ENCODE measurements at places on chromosomes 16 and 17.

- DNase-seq = no peak
Measured at GRCh38 chr17:20784100-20784665, 204.7 kb downstream of the CDRT15L2 start.

DNA sequence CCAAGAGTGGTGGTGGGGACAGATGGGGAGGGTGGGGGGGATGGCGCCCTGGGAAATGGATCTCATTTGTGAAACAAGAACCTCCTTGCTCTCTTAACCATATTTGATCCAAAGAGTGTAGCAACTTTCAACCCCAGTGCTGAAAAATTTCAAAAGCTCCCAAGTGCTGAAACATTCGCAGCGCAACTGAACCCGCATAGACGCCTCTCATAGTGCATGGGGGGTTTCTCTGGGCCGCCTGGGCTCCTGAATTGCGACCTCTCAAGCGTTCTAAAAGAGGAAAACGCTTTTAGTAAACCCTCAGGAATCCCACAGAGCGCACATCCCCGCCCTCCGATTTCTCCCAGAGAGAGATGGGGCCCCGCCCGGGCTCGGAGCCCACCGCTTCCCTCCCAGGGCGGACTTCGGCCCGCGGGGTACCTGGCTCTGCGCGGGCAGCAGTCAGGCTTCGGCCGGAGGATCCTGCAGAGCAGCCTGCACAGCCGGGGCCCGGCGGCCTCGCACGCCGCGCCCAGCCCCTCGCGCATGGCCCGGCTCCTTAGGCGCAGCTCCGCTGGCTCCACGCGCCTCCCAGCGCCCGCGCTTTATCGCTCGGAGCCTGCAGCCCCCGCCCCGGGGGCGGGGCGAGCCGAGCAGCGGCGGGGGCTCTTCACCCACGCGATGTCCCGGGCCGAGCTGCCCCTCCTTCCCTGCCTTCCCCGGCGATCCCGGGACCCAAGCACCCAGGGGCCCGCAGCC is 7.0 kb downstream of the NOS2 start:
- DNase-seq = no peak

- no peak for DNase-seq
Measured at GRCh38 chr17:72937707-72938106, 154.8 kb downstream of the SLC39A11 start.

DNA sequence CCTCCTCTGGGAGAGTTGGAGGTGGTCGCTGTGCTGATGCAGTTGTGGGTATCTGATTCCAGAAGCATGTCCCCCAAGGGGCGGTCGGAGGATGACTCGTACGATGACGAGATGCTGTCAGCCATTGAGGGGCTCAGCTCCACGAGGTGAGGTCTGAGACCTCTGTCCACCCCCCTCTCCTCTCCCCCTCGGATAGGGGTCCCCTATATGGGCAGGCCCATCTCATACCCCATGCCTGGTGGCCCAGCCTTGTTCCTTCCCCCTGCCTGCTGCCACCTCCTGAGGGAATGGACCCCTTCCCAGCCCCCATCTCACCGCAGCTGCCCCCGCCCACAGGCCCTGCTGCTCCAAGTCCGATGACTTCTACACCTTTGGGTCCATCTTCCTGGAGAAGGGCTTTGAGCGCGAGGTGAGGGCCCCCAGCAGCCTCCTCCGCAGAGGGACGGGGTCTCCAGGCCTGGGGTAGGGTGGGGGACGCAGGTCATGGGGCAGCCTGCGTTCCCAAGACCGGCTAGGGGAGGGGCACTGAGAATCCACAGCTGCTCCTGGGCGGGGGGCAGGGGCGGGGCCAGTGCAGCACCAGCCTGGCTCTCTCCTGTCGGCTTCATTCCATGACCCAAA is 39.2 kb downstream of the ADCY7 start:
- no peak for DNase-seq

GRCh38 chr17:17545031-17545820 is 46.3 kb downstream of the PEMT start:
- DNase-seq = no peak

- DNase-seq = no peak
Measured at GRCh38 chr17:8894673-8895578, 27.5 kb upstream of the PIK3R6 start.

DNA sequence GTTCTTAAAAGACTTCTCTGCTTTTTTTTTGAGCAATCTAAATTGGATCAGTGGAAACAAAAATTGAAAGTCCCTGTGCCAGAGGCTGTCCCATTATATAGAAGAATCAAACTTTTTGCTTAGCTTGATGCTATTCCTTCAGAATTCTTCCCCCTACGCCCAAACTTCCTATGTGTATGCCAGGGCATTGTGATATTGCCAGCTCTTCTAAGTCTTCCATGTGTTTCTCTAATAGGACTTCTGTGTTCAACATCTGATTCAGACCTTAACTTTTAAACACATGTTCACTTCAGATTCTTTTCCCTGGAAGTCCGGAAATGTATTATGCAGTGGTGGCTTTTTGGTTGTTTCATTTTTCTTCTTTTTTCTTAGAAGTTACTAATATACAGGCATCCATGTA is 18.7 kb downstream of the PTRH2 start:
- no peak for DNase-seq

GRCh38 chr17:68909066-68909465 is 46.1 kb downstream of the ABCA8 start:
- no peak for DNase-seq

DNA sequence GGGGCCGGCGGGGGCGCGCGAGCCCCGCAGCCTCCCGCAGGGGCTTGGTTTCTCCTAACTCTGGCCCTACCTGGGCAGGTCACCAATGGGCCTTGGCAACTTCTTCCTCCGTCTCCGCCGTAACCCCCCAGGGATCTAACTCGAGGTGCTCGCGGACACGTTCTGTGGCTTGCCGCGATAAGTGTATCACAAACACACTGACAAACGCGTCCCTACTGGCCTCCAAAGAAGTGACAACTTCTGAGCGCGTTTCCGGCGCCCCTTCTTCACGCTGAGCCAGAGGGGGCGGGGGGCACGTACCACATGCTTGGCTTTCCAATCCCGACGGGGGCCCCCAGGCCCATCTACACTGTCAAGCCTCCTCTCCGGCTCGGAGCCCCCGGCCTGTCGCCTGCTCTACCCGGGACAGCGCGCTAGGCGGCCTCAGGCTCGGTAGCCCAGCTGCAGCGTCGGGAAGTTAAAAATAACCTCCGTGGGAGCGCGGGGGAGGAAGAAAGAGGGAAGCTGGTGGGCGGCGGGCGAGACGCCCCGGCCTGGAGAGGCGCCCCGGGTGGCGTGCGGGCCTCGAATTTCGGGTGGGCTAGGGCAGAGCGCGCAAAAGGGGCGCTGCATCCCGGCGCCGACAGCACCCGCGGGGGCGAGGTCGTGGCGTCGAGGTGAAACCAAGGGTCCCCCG is 725 bp upstream of the SPHK1 start:
- no peak for DNase-seq

DNA sequence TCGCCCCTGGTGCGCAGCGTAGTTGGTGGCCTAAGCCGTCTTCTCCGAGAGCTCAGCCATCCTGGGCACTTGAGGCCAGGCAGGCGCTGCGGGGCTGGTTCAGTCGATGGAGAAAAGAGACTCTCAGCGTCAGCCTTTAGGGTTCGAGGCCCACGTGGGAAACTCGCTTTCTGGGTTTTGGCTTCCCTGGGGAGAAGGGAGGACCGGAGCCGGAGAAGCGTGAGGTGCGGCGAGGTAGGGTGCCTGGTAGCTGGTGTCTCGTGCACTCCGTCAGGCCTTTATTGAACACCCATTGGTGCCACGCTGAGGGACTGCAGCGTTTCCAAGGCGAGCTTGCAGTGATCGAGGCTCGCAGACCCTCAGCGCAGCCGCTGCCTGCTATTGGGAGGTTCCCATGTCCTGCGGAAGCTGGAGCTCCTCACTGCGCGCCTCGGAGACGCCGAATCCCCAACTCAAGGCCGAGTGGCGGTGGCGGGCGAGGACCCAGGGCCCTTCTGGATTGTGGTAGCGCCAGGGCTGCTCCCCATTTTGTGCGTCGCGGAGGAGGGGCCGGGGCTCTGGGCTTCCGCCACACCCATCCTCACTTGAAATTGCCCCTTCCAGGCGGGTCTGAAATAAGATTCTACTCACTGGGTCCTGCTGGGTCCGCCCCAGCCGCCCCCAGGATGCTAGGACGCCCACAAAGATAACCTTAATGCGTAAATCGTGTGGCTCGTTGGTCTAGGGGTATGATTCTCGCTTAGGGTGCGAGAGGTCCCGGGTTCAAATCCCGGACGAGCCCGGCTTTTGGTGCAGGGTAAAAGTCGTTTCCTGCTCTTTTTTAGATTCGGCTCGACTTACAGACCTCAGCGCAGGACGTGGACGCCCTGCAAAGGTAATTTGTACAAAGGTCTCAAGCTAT is 1.2 kb downstream of the OR1F1 start:
- no peak for DNase-seq

DNA sequence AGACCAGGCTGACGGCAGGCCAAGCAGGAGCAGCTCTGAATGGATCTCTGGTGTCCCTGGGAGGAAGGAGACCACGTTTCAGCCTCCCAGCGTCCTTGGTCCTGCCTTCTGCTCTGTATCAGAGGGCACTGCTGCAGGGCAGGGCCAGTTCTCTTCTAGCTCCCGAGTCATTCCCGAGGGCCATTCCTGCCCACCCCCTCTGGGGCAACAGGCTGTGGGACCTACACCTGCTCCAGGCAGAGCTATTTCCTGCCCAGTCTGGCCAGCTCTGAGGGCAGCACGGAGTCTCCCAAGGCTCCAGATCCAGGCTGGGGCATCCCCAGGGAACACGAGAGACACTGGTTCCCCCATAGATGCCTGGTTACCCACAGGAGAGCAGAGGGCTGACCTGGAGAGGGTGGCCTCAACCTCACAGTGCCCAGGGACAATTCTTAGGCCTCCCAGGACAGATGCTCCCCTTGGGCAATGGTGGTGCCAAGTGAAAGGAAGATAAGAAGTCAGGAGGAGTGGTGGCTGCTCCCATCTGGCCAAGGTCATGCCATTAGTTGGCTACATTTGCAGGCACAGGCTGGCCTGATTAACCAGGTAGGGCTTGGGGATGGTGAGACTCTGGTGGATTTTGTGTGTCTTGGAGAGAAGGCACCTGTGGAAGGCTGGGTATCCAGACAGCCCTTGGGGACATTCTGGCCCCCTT is 2.0 kb downstream of the WFIKKN2 start:
- no peak for DNase-seq

- DNase-seq = no peak
Measured at GRCh38 chr17:29252101-29252791, 5.6 kb downstream of the CRYBA1 start.

DNA sequence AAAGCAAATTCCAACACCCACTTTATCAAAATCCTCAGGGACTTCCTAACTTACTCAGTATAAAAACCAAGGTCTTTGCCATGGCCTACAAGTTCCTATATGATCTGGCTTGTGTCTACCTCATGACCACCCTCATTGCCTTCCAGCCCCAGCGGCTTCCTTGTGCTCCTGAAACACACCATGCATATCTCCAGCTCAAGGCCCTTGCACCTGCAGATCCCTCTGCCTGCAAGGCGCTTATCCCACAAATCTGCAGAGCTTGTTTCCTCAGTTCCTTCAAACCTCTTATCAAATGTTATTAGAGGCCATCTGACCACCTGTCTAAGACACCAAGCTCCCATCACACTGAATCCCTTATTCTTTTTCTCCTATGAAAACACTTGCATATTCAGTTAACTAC is 2.6 kb downstream of the BBS2 start:
- DNase-seq = no peak

- DNase-seq = no peak
Measured at GRCh38 chr17:57703273-57703672, 41.8 kb downstream of the CCDC182 start.
